Activated naive CD8-positive, alpha-beta T cell treated with anti-CD3 and anti-CD28 coated beads, Interleukin-2, amount 50 U/mL, for 24 hours (primary cell): ENCODE measurements at places on chromosomes 2 and 18.

DNA sequence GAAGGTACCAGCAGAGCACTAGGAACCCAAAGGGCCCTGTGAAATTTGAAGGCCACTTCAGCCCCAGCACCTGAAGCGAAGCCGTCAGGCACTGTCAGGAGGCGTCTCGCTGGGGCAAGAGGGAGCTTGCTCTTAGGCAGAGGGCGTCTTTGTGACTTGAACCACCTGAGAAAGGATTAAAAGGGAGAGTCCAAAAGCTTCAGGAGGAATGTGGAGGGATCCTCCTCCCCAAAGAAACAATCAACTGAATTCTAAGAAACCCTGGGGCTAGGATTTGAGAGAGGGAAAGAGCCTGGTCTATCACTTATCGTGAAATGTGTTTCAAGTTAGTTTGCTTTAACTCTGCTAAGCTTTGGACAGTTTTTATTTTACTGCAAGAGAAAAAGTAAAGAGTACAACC, 324.9 kb upstream of the SOX11 start:
- DNase-seq: no peak

DNA sequence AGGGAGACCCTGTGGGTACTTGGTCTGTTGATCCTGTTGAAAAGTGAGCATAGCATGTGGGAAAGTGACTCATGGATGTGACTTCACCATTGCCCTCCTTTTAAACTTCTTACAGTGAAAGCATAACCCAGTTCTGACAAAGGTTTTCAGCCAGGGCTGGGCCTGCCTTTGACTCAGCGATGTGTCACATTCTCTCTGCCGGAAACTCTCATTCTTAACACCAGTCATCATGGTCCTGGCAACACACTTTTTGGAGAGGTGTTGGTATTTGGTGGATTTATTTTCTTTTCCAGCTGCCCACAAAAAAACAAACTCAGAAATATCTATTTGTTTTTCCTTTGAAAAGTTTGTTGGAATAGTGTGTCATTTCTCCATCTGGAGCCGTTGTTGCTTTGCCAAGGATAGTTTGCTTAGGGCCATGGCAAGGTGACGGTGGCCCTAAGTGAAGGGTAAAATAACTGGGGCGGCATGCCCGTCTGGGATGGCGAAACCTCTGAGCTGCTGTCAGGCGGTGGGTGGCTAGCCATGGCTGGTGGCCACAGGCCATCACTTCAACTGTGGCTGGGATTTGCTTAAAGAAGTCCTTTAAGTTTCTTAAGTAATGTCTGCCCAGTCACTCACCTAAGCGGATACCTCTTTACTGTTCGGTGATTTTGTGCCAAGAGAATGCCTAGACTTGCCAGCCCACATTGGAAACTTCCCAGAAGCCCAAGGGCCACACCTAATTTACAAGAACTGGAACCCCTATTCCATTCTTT, 123.3 kb downstream of the LTBP1 start:
- DNase-seq: peak; percentile 15

DNA sequence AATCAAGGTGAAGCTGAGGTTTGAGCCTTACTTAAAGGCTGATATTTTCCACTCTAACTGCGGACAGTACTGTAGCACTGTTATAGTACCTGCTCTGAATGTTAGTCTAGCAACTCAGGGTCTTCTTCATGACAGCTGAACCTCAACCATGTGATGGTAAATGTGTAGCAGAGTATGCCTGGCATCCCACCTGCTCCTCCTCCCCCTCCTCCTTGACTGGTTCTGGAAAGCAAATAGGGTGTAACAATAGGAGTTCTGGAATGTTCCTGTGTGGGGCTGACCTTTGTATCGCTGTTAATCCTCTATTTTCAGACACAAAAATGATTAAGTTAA, 447 bp upstream of the CCL20 start:
- no peak for DNase-seq

DNA sequence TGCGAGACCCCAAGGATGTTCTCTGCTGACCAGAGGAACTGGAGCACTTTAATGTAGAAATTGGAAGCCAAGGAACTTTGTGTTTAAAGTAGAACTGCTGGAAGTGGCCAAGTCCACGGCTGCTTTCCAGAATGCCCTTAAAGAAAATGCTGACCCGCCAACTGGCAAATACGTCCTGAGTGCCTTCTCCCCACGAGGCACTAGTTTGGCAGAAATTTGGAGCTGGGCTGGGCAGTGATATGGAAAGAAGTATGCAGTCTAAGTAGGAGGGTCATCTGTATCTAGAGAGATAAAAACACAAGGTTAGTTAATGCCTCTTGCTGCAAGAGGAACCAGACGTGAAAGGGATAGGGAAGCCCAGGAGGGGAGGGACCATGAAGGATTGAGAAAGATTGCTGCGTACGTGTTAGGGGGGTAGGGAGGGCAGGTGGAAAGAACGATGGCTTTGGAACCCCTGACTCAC, 59.3 kb upstream of the RFX8 start:
- no peak for DNase-seq

DNA sequence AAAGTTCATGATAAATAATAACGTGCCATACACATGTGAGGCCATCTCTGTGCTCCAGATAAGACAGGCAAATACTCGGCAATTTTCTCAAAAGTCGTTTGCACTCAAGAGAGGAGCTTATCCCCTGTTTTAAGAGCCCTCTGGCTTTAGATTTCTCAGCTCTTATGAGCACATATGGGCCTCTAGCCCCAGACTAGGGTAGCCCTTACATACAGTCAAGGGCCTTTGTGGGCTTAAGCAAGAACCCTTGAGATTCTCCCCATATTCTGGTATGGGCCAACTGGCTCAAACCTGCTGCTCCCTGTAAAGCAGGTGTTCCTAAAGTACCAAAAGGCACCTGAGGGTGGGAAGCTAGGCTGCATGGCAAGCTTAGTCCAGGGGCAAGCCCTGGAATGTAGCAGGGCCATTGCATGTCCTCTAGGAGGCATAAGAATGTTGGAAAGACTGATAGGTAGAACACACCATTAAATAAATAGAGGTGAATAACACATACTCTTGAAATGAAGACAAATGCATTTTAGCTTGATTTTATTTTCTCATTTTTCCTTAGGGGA, 66.1 kb downstream of the FASTKD2 start:
- DNase-seq: no peak

- no peak for DNase-seq
Observed at GRCh38 chr2:24981411-24982136, 9.8 kb upstream of the DNAJC27 start.

DNA sequence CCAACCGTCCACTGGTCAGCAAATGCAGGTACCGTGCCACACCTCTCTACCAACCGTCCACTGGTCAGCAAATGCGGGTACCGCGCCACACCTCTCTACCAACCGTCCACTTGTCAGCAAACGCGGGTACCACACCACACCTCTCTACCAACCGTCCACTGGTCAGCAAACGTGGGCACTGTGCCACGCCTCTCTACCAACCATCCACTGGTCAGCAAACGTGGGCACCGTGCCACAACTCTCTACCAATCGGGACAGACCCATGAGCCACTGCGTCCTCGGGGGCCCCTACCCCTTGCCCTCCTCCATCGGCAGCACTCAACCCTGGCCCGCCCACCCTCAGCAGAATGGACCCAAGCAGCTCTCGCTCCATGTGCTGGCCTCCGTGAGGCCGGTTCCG, 226.4 kb upstream of the SALL3 start:
- DNase-seq: no peak

- DNase-seq: no peak
Observed at GRCh38 chr2:16962505-16962904, 296.9 kb upstream of the CYRIA start.

GRCh38 chr18:69161383-69162028, 239.2 kb upstream of the DOK6 start:
- DNase-seq: no peak

DNA sequence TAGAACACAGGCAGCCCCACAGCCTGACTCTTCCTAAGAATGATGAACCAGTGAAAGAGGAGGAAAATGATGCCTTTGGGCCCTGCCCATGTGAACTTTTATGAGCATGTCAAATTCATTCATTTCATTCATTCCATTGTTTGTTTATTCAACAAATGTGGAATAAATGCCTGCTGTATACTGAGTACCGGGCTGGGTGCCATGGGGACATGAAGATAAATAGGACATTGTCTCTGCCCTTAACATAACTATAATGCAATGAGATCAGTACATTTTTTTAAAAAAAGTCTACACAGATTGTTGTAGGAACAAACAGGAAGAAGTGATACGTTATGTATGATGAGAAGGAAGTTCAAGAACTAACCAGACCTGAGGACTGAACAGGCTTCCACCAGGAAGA, 14.7 kb downstream of the MREG start:
- DNase-seq: no peak

DNA sequence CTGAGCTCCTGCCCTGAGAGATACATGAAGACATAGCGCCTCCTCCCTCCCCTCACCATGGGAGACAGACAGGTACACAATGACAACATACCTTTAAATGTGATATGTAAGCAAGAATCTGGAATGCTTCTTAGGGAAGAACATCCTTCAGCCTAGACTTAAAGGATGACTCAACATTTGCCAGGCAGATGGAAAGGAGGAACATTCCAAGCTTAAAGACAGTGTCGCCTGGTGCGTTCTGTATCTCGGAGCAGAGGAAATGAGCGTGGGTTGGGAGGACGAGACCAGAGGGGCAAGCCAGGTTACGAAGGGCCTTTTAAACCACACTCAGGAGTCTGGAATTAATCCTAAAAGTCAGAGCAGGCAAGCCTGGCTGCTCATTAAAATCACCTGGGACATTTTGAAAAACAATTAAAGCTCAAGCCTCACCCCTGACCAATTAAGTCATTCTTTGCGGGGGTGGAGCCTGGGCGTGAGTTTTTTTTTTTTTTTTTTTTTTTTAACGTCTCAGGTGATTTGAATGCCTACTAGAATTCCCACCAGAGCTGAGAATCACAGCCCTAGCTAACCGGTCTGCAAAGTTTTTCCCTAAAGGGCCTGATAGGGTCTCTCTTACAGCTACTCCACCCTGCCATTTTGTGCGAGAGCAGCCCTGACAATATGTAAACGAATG, 131.2 kb upstream of the SEC11C start:
- DNase-seq: no peak

GRCh38 chr18:47595831-47596501, 334.5 kb downstream of the SMAD2 start:
- DNase-seq: peak; percentile 28

DNA sequence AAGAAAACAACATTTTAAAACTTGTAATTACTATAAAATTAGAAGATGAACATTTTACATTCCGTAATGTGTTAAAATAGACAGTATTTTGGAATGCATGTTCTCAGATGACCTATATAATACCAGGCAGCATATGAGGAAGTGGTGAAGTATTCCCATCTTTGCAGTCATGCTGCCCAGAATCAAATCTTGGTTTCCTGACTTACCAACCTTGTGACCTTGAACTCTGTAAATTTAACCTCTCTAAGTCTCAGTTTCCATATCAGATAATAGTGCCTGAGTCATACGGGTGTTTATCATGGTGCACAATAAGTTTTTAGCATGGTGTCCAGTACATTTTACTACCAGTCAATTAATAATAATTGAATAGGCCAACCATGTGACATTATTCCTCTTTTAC, 7.3 kb upstream of the GALM start:
- DNase-seq: no peak

DNA sequence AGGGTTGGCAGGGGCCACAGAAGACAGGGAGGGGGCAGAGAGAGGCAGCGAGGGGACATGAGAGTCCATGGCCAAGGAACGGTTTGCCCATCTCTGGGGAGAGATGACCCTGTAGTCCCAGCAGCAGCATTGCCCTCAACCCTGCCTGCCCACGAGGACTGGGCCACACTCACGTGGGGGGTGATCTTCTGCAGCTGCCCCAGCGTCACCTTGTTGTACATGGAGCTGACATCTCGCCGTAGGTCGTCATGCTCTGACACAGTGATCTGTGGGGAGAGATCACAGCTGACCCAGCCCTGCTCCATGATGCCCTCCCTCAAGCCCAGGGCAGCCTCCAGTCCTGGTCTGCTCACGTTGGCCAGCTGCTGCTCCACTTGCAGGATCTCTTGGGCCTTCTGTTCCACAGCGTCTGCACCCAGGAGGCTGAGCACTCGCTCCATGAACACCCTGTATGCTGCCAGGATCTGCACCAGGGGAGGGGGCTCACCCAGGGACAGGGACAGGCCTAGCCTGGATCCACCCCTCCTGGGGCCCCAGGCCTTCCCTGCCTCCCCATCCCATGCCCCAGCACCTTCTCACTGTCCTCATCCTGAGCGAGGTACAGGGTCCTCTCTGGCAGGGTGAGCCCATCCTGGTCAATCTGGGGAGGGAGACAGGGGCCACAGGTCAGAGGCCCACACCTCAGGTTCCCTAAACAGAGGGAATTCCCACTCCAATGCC, 2.8 kb downstream of the ECEL1 start:
- no peak for DNase-seq

- DNase-seq: peak; percentile 24
Observed at GRCh38 chr2:159209341-159210306, 76.9 kb downstream of the WDSUB1 start.

DNA sequence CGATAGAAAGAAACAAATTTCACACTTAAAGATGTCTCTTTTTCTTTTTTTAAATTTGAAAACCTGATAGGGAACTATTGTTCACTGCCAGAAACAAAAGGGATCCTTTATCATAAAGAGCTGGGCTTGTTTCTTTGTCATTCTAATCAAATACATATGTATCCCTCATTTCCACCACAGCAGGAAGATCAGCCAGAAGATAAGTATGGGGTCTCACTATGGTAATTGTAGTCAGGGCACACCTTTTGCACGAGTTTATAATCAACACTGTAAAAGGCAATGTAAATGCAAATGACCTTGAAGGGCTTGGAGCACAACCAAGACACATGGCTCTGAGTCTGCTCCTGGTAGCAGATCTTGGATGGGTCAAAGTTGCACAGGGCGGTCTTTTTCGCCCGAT, 109.5 kb downstream of the NXPH2 start:
- DNase-seq: no peak

- DNase-seq: no peak
Observed at GRCh38 chr2:193695367-193695766, 1500.6 kb upstream of the TMEFF2 start.

DNA sequence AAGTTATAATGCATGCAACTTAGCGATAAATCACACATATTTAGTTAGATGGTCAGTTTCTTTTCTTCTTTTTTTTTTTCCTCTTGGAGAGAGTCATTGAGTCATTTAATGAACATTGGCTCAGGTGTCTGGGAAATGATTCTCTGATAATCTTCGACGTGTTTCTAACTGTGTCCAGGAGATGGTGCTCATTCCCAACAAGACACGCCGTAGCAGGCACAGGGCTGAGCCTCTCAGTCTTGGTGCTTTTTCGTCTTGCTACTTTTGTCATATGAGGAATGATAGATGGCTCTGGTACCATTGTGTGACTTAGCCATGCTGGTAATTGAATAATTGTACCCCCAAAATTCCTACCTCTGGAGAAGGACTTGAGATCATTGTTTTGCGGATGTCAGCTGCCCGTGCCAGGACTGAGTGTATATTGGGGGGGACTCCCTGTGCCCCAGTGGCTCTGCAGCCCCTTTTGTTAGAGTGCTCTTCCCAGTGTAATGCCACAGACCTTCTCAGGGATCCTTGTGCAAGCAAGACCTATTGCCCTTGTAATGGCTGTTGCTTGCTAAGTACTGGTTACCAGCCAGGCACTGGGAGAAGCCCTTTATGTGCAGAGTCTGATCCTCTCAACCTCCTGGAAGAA, 107.6 kb upstream of the CYRIA start:
- peak; percentile 4 for DNase-seq
